ENCODE measurements at places on chromosomes 1 and 21.

GRCh38 chr1:64437453-64437852, 32.5 kb upstream of the CACHD1 start:
- DNase-seq: no peak

DNA sequence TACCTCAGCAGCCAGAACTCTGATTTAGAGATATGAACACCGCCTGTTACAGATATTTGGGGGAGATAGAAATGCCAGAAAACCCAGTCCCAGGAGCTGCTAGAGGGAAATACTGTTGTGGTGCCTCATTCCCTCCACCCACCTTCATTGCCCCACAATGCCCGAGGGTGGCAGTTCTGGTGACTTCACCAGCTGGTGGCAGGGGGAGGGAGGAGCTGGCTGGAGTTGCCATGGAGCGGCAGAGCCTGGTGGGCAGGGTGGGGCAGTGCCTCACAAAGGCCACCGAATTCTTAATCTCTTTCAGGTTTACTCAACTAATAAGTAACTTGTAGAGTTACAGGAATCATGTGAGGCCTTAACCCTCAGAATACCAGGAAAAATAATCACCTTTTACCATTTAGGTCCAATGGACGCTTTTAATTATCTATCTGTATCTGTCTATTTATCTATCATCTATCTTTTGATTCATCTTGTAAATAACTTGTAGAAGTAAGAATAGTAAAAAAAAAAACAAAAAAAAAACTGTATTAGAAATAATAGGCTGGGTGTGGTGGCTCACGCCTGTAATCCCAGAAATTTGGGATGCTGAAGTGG, 11.7 kb upstream of the S100A11 start:
- DNase-seq: no peak

DNA sequence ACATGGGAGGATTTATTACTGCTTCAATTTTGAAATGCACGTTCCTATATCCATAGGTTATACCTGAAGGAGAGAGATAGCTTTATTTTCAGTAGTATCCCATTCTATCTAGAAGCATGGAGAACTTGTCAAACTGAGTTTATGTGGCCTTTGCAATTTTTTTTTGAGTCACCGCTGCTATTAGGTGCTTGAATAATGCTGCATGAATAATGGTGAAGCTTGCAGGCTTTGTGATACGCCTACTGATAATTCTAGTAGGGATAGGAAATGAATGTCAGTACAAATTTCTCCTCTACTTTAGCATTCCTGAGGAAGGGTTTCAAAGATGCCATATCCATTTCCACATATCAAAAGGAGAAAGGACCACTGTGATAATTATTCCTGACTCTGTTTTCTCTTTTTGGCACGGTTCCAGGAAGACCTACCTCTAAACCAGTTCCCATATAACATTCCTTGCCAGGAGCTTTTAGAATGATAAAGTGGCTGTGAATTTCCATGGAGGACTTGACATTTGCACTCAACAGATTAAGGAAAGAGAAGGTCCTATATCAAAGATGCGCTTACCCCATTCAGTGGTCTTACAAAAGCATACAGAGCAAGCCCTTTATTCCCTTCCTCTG, 83.5 kb downstream of the SPATA46 start:
- DNase-seq: no peak

DNA sequence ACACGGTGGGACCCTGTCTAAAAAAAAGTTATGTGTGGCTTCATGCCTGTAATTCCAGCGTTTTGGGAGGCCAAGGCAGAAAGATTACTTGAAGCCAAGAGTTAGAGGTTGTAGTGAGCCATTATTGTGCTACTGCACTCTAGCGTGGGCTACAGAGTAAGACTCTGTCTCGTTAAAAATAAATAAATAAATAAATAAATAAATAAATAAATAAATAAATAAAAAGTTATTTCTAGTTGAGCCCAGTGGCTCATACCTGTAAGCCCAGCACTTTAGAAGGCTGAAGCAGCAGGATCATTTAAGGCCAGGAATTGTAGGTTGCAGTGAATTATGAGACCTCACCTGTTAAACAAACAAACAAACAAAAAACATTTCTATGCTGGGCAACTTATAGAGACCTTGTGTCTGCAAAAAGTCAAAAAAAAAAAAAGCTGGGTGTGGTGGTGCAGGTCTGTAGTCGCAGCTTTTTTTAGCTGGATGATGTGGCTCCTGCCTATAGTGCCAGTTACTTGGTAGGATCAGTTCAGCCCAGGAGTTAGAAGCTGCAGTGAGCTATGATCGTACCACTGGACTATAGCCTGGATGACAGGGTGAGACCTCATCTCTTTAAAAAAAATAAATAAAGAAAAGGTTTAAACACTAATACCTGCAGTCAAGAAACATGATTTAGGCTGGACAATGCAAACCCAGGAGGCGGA, 25.6 kb downstream of the GON4L start:
- no peak for DNase-seq

DNA sequence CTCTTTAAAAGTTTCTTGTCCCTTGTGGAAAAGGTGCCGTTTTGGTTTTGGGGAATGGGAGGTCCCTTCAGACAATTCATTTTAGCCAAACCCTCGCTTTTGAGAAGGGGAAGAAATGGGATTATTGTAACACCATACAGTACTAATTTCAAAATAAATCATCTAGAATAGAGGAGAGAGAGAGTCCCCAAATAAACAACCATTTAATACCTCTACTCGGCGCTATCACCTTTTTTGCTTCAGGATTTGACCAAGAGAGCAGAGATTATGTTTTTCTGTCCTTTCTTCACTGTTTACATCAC, 770 bp upstream of the RC3H1 start:
- no peak for DNase-seq

GRCh38 chr1:180851995-180852887, 60.5 kb upstream of the KIAA1614 start:
- no peak for DNase-seq

DNA sequence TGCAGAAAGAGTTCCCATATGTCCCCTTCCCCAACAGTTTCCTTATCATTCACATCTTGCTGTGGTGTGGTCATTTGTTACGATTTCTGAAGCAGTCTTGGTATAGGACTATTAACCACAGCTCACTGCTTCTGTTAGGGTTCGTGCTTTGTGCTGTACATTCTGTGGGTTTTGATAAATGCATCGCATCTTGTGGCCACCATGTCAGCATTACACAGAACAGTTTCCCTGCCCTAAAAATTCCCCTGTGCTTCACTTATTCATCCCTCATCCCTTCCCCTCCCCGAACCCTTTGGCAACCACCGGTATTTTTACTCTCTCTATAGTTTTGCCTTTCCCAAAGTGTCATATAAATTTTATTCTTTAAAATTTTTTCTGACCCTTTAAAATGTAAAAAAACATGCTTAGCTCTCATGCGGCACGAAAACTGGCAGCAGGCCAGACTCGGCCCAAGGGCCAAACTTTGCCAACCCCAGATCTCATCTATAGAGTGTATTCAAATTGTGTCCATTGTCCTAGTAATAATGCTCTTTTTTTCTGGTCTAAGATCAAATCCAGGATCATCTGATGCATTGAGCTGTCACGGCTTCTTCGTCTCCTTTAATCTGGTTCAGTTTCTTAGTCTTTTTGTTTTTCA, 78.2 kb downstream of the SIM2 start:
- DNase-seq: no peak

DNA sequence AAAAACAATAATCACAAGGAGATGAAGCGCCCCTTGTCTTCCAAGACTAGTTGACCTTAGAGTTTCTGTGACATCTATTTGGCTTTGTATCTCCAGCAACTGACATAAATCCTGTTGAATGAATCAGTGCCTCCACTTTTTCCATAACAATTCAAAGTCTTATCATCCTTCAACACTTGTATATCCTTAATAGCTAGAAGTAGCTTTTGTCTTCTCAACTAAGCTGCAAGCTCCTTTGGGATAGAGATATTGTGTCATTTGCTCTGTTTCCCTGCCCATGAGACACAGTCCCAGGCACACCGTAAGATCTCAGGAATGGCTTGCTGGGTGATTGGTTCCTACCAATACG, 5.7 kb downstream of the PIGR start:
- no peak for DNase-seq

DNA sequence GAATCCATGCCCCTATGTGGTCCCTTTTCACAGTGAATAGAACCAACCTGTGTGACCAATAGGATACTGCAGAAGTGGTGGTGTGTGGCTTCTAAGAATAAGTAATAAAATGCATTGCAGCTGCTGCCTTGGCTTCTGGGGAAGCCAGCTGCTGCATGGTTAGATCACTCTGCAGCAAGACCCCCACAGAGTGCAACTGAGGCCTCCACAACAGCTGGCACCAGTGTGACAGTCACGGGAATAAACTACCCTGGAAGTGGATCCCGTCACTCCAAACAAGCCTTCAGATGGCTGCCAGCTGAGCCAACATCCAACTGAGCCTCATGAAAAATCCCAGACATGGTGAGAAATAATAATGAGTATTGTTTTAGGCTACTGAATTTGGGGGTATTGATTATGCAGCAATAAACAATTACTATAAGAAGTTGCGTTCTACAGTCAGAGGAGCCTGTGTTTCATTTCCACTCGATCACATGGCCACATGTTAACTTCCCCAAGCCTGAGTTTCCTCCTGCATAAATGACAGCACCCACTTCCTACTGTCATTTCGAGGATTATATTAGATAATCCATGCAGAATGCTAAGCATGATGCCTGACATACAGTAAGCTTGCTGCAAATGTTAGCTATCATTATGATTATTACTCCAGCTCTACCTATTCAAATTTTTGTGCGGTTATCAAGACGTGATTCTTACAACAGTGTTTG, 20.8 kb upstream of the COG2 start:
- DNase-seq: no peak

GRCh38 chr1:19582318-19582717, 61.8 kb upstream of the NBL1 start:
- peak; percentile 21 for DNase-seq

DNA sequence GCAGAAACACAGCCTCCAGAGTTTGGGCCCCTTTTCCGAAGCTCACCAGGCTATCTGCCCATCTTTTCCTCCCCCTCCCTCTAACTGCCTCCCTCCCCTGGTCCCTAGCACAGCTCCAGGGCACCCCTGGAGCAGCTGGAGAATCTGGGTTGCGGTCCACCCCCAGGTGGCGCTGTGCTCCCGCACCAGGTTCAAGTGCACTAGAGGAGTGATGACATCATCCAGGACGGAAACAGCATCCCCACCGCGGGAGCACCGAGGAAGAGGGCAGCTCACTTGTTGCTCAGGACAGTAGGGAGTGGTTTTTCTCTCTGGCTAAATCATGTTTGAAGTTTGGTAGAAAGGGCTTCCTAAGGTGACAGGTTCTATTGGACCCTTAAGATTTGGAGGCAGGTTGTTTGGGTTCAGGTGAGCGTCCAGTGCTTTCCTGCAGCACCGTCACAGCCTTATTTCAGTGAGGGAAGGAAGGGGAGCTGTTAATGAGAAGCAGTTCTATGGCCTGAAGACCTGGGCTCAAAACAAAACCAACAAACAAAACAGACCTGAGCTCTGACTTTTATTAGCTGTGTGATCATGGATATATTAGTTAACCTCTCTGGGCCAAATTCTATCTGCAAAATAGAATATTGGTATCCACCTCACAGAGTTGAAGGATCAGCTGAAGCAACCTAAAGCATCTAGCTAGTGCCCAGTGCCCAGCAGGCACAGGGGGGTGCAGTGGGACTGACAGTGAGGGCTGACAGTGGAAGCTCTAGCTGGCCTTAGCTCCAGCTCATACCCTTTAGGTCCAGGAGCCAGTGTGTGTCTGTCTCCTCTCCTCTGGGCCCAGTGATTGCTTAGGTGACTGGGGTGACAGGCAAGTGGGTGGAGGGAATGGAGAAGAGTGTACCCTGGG, 7.5 kb downstream of the SHISA4 start:
- peak; percentile 76 for DNase-seq

DNA sequence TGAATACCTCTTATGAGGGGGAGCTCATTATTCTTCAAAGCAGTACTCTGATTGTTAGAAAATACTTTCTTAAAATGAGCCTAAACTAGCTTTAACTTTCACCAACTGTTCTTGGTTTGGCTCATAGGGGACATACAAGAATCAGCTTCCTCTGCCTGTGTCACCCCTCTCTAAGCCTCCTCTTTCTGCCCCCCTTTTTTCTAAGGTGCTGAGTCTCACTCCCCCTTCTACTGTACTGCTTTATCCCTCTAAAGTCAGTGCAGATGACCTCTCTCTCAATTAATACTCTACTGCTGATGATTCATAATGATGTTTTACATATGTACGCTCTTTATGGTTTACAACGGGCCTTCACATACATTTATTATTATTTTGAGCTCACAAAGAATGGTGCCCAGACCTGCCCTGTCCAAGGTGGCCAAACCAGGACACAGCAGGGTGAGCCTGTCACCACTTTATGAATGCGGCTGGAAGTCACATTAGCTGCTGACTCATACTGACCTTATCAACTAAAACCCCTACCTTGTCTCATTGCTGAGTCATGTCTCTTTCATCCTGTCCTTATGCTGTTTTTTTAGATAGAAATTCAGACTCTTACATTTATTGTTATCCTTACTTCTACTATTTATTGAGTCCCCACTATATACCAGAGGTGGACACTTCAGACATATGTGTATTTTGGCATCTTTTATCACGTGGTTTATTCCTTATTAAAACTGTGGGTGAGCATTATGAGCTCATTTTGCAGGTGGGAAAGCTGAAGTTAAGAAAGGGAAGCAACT, 126.9 kb downstream of the RNF220 start:
- no peak for DNase-seq

DNA sequence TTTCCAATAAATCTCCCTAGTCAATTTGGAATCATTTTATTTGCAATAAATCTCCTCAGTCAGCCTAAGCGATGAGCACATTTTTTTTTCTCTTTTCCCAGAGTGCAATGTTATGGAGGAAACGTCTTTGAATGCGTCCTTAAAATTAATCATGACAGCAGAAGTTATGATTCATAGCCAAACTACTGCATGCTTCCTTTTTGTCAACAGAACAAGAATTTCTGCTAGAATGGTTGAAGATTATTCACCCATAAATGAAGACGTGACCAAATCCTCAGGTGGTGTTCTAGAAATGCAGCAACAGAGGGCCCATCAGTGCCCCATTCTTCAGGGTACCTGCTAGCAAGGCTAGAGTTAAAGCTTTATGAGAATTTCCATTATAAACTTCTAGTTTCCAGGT, 407.9 kb upstream of the PKN2 start:
- DNase-seq: no peak

DNA sequence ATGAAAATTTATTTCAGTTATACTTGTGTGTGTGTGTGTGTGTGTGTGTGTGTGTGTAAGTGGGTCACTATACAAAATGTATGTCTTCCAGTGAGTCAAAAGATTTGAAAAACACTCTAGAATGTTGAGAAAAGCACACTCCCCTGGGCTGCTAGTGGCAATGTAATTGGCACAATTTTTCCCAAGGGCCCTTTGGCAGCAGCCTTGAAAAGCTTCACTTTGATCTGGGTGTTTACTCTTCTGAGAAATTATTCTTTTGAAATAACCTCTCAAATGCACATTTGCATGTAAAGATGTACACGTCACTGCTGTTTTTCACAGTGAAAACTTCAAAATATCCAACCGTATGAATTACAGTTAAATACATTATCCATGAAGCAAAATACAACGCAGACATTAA, 22.1 kb upstream of the SLC44A3 start:
- no peak for DNase-seq

DNA sequence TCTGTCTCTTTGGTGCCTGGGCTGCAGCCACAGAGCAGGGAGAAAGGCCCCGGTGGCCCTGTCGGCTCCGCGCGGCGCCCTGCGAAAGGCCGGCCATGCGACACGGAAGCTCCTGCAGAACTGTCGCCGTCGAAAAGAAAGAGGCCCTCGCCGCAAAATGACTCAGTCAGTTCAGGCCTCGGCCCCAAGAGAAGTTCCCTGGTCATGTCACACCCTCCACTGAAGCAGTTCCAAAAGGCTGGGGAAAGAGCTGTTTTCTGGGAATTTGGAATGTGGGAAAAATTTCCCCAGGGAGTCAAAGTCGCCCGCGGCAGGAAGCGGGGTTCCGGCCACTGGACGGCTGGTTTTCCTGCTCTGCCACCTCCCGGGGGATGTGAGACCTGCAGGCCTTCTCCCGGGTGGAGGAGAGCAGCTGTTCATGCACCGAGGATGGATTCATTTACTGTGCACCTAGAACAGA, 115.8 kb upstream of the ZNF678 start:
- no peak for DNase-seq
